ENCODE measurements at places on chromosomes 16 and 17. TPM values are rescaled to one million over a fixed set of nuclear protein-coding genes. Genes with fewer than 3 reads are reported as not detected.

GRCh38 chr16:51657848-51658247 lies 506.8 kb upstream of the SALL1 start:
- no peak for DNase-seq

- no peak for DNase-seq
Observed at GRCh38 chr16:2959206-2959605, 4.9 kb upstream of the KREMEN2 start.

- DNase-seq, result no peak
Observed at GRCh38 chr17:21689604-21690003, 2.7 kb upstream of the KCNJ18 start.

- DNase-seq, result no peak
Observed at GRCh38 chr17:19712436-19713004, 3.9 kb downstream of the SLC47A2 start.

GRCh38 chr16:2149630-2150417 lies 1.4 kb downstream of the RAB26 start:
- DNase-seq, result no peak

DNA sequence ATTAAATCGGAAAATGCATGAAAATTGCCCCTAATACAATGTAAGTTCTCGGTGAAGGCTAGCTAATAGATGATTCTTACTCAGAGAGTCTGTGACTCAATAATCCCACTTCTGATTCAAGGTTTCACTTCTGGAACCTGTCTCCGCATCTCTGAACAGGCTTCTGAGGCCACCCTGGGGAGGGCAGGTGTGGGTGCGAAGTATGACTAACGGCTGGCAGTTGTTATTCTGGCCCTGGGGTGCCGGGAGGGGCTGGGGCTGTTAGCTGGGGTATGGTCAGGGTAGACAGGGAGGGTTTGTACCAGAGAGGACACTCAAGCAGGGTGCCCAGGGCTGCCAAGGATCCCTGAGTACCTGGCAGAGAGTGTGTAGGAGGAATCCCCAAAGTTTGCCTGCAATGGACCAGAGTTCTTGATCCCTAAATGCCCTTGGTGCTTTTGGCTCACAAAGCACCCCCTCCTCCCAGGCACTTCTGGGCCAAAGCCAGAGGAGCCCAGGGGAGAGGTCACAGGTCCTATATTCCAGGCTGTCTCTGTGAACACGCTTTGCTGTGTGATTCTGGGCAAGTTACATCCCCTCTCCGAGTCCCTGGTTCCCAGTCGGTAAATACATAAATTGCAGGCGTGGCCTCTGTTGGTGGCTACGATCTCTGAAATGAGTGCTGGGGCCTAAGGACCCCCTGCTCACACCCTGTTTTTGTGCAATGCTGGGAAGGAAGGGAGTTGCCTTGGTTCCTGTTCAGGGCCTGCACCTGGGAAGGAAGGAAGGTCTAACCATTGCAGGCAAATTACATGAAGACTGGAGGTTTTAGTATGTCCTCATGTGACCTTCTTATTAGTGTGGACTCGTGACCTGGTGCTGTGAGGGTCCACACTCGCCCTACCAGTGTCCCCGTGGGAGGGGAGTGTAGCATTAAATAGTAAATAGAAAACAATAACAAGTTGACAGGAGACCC lies 49.9 kb upstream of the CPNE2 start:
- DNase-seq, result no peak

- no peak for DNase-seq
Observed at GRCh38 chr16:57899771-57900661, 70.9 kb downstream of the CNGB1 start.

- DNase-seq, result no peak
Observed at GRCh38 chr16:1078579-1079021, 6.1 kb downstream of the SSTR5 start.

DNA sequence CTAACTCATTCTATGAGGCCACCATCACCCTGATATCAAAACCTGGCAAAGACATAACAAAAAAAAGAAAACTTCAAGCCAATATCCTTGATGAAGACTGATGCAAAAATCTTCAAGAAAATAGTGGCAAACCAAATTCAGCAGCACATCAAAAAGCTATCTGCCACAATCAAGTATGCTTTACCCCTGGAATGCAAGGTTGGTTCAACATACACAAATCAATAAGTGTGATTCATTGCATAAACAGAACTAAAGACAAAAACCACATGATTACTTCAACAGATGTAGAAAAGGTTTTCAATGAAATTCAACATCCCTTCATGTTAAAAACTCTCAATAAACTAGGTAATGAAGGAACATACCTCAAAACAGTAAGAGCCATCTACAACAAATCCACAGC lies 48.4 kb downstream of the CMC2 start:
- DNase-seq, result no peak

DNA sequence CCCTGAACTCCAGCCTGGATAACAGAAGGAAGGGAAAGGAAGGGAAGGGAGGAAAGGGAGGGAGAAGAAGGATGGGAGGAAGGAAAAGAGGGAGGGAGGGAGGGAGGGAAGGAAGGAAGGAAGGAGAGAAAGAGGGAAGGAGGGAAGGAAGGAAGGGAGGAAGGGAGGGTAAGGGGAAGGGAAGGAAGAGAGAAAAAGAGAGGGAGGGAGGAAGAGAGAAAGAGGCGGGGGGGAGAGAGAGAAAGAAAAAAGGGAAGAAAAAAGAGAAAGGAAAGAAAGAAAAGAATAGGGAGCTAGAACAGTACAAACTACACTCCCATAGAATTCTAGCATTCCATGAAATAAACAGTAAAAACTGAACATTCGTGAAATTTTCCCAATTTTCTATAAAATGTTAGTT lies 23.1 kb upstream of the TRIM37 start:
- DNase-seq, result no peak

DNA sequence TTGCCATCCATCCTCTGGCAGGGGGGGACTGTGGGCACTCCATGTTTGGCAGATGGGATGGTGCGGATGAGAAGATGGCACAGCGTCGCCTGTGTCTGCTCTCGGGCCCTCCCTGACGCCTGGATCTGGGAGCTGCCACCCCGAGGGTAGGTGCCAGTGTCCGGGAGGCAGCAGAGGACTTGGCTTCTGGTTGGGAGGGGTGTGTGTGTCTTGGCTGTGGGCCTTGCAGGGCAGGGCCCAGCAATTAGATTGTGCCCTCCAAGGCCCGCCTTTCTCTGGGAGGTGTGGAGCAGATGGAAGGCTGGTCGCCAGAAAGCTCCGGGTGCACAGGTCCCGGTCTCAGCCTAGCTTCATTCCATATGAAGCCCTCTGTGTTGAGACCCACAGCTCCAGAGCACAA lies 1.4 kb downstream of the RAP1GAP2 start:
- no peak for DNase-seq

- DNase-seq, result no peak
Observed at GRCh38 chr16:17691106-17691898, 220.5 kb upstream of the XYLT1 start.

DNA sequence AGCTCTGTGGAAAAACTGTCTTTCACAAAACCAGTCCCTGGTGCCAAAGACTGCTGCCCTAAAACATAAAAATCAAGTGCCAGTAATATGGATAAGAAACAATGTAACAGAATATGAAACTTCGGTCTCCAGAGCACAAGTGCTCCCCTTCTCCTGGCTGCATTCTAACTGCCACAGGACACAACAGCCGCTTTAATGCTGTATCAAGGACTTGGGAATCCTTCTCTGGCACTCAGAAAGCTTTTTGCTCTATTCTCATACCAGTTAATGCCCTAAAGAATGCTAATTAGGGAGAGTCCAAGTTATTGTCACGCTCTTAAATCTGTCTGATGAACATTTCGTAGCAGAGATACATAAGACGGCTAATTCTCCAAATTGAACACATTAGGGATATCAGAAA lies 90.9 kb downstream of the PARN start:
- DNase-seq, result no peak

DNA sequence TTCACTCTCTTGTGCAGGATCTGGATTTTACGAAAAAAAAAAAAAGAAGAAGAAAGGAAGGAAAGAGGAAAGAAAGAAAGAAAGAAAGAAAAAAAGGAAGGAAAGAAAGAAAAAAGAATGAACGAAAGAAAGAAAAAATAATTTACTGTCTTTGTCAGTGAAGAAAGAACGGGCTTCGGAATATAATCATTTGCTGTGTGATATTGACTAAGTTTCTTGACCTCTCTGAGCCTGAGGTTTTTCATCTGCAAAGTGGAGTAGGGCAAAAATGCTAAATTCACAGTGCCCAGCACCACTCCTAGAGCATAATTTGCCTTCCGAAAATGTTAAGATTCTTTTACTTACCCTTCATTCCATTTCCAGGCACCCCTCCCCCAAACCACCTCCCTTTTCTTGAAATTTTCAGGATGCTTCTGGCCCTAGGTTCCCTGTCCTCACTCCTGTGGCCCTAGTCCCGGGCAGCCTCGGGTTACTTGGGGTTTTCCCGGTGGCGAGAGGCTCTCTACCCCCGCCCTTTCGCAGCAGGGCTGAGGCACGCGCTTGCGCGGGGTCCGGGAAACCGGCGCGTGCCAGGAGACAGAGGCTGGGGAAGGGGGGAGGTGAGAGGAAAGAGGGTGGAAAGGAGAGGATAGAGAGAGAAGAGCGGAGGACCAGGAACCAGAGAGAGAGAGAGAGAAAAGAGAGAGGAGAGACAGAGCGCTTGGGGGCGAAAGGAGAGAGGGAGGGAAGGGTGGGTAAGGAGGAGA lies at the start of gene CNTNAP1:
CNTNAP1 (plus strand) TSS at position 556 of the 746 bp plus-strand sequence. CDS start 299 bp downstream, outside the sequence.
- DNase-seq, result no peak

DNA sequence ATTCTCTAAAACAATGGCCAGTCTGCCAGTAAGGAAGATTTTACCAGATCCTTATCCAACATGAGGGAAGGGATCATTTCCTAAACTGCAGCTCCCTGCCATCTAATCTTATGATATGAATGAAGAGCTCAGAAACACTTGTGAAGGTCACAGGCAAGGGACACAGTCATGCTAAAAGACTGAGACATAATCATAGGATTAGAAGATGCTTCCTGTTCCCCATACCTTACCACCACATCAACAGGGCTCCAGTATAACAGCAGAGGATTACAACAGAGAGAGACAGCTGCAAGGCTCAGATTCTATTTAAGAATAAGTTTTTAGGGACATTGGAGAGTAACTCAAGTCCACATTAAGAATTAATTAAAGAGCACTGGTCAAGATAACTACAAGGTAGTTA lies 93.3 kb downstream of the BRIP1 start:
- DNase-seq, result no peak

GRCh38 chr17:76542566-76542971 lies 2.7 kb downstream of the PRCD start:
- no peak for DNase-seq

- DNase-seq, result no peak
Observed at GRCh38 chr16:6633456-6633855, 699.2 kb upstream of the RBFOX1 start.

DNA sequence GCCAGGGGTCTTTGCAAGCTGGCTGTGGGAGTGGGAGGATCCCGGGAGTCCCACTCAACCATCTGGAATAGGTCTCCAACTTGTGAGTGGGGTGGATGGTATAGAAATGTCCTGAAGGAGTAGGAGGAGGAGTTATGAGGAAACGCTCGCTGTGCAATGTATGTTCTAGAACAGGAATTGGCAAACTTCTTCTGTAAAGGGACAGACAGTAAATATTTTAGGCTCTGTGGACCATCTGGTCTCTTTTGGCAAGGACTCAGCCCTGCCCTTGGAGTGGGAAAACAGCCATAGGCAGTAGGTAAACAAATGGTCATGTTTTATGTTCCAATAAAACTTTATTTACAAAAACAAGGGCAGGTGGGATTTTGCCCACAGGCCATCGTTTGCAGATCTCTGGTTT lies 149.2 kb downstream of the NPIPB5 start:
- no peak for DNase-seq

GRCh38 chr16:3175157-3176093 lies 12.6 kb upstream of the OR1F1 start:
- DNase-seq, result no peak

GRCh38 chr17:51941272-51941671 lies 217.2 kb downstream of the CA10 start:
- no peak for DNase-seq

DNA sequence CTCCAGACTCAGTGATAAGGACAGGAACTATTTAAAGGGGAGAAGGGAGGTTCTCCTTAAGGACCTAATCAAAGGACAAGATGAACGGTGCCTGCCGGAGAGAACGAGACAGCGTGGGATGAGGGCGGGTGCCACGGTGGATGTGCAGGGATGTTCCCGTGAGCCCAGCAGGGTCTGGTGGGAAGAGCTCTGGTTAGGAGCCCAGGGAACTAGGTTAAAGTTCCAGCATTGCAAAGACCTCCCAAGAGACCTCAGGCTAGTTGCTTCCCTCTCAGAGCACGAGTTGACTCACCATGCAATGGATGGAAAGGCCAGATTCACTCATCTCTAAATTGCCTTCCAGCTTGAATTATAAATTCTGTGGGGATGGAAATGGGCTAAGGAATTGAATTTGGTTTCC lies 14.7 kb downstream of the CCR7 start:
- peak; percentile 88 for DNase-seq

The GAS2L2 gene
- 0.45 TPM for total RNA-seq

The TOB1 gene
- total RNA-seq, result 32.4 TPM

The CHST4 gene
- 0.26 TPM for total RNA-seq

The C1QTNF8 gene
- total RNA-seq, result not detected

The RCVRN gene
- 0.52 TPM for total RNA-seq

The ANKRD40CL gene
- total RNA-seq, result 0.11 TPM

The DNAH3 gene
- not detected for total RNA-seq

The ASGR1 gene
- not detected for total RNA-seq

The CX3CL1 gene
- 27.4 TPM for total RNA-seq

The TSPAN10 gene
- 0.32 TPM for total RNA-seq

The PROCA1 gene
- total RNA-seq, result 0.50 TPM

The CCL17 gene
- not detected for total RNA-seq

The AKTIP gene
- 54.9 TPM for total RNA-seq

The HS3ST4 gene
- not detected for total RNA-seq

The MRPL27 gene
- total RNA-seq, result 48.6 TPM

The TSPOAP1 gene
- 10.0 TPM for total RNA-seq

The PLCG2 gene
- 8.6 TPM for total RNA-seq

All from esophagus muscularis mucosa (tissue), 4 donors.